NCI-H2107 (cell line): ENCODE measurements at places on chromosomes 6 and 20.

GRCh38 chr6:75094614-75095200 lies 111.1 kb downstream of the COL12A1 start:
- no peak for DNase-seq

GRCh38 chr6:3746119-3746691 lies 5.3 kb downstream of the PXDC1 start:
- no peak for DNase-seq

DNA sequence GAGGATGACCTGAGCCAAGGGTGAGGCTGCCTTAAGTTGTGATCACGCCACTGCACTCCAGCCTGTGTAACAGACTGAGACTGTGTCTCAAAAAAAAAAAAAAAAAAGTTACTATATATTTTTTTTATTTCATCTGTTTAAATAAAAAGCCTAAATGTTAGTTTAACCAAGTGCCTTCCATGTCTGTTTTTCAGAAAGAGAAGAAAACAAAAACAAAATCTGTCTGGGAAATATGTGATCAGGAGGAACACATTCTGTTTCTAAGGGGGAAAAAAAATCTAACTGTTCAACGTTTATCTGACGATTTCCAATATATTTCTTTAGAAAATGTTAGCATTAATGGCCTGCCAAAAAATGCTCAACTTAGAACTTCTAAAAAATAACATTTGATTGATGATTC lies 147.0 kb downstream of the IPCEF1 start:
- DNase-seq, result no peak

- no peak for DNase-seq
Observed at GRCh38 chr20:56953048-56953586, 313.3 kb downstream of the BMP7 start.

- DNase-seq, result no peak
Observed at GRCh38 chr6:28729501-28730402, 194.0 kb downstream of the TRIM27 start.

- DNase-seq, result peak; percentile 5
Observed at GRCh38 chr20:44642203-44643153, 9.0 kb downstream of the ADA start.

DNA sequence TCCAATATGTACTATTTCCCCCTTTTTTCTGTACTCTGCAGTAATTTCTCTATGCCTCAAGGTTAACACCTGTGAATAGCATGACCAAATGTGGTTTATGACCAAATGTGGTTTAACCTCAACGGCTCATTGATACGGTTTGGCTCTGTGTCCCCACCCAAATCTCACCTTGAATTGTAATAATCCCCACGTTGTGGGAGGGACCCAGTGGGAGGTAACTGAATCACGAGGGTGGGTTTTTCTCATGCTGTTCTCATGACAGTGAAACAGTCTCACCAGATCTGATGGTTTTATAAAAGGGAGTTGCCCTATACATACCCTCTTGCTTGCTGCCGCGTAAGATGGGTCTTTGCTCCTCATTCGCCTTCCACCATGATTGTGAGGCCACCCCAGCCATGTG lies 18.7 kb downstream of the DEK start:
- no peak for DNase-seq

GRCh38 chr6:15911753-15912504 lies 217.0 kb upstream of the MYLIP start:
- no peak for DNase-seq

DNA sequence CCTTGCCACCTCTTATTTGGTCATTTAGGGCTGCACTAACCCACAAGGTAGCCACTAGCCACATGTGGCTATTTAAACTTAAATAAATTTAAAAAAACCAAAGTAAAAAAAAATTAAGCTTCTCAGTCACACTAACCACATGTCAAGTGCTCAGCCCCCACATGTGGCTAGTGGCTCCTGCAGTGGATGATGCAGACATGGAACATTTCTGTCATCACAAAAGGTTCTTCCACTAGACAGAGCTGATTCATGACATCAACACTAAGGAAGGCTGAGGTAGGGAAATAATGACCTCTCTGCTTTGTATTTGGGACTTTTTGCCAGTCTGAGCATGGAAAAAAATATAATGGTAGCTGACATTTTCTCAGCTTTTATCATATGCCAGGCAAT lies 173.0 kb upstream of the FERMT1 start:
- DNase-seq, result no peak

GRCh38 chr20:20744170-20744725 lies 31.8 kb upstream of the RALGAPA2 start:
- DNase-seq, result no peak

- no peak for DNase-seq
Observed at GRCh38 chr6:93621442-93621841, 202.1 kb upstream of the EPHA7 start.

- no peak for DNase-seq
Observed at GRCh38 chr6:18160911-18161310, 5.7 kb downstream of the KDM1B start.

- no peak for DNase-seq
Observed at GRCh38 chr6:10451828-10452509, 37.1 kb upstream of the TFAP2A start.

- no peak for DNase-seq
Observed at GRCh38 chr20:1674990-1675780, 17.6 kb upstream of the SIRPG start.

DNA sequence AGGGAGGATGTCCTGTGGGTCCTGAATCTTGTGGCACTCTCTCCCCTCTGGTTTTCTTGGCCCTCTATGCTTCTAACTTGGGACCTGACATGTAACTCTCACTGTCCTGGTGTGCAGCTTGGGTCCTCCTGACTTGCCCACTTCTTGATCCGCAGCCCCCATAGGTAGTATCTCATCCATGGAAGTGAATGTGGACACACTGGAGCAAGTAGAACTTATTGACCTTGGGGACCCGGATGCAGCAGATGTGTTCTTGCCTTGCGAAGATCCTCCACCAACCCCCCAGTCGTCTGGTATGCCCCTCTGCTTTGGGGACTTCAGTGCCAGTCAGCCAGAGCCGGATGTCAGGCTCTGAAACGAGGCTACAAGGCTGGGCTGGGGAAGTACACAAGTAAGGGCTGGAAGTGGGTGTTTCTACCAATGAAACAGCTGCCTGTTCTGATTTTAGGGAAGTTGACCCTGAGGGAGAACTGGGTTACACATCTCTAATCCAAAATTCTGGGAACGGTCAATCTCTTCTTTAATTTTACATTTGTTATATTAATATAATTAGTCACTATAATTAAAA lies 641 bp downstream of the DBNDD2 start:
- DNase-seq, result no peak

- DNase-seq, result peak; percentile 53
Observed at GRCh38 chr20:31573555-31574321, 31.4 kb upstream of the ID1 start.

- no peak for DNase-seq
Observed at GRCh38 chr20:25408170-25408547, 686 bp downstream of the GINS1 start.

- DNase-seq, result no peak
Observed at GRCh38 chr20:4666001-4666479, 55.7 kb upstream of the PRND start.

DNA sequence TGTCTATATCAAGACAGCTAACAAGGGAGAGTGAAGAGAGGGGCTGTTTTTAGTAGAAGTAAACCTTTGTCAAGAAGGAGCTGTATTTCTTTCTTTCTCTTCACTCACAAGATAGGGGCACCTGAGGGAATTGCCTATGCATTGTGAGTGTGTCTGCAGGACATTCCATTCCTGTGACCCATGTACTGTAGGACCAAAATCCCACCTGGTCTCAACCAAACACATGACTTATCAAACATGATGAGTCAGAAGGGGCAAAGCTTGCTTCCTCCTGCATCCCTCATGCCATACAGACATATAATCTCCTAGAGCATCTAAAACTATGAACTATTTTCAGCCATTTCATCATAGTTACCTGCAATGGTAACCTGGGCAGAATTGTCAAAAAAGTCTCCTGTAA lies 21.8 kb downstream of the PKHD1 start:
- DNase-seq, result no peak

- DNase-seq, result no peak
Observed at GRCh38 chr20:2794866-2795447, 5.5 kb downstream of the CPXM1 start.

DNA sequence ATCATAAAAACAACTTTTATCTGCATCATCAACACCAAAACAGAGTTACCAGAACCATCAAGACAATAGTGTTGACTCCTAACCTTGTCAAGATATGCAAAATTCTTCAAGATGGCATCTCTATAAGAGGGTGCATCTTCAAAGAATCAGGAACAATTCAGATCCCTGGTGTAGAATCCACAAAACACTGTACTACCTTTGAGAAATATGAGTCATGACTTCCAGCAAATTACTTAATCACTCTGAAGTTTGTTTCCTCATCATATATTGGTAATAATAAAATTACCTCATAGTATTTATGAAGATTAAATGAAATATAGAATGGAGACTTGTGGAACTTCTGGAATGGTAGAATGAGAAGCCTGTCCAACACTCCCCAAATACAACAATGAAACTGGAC lies 221.3 kb upstream of the SUPT3H start:
- DNase-seq, result no peak

GRCh38 chr6:6438286-6438685 lies 117.8 kb upstream of the F13A1 start:
- DNase-seq, result no peak

GRCh38 chr6:28488916-28489365 lies 26.7 kb downstream of the GPX6 start:
- no peak for DNase-seq

GRCh38 chr6:3193102-3193849 lies 34.2 kb downstream of the TUBB2B start:
- DNase-seq, result no peak

DNA sequence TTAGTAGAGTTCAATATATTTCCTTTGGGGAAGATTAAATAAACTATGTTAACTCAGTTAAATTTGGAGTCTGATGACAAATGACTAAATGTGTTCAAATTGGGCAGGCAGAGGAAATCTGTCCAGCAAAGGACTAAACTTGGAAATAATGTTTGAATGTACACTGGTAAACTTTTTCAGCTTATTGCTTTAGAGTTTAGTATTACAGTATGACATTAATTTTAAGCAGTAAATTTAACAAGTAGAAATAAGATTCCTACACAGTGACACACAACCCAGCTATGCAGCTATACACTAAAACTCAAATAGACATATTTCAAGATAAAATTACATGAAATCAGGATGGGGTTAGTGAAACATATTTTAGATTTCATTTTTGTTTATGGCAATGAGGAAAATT lies 42.6 kb upstream of the HDGFL1 start:
- no peak for DNase-seq

GRCh38 chr6:170211404-170212025 lies 79.4 kb downstream of the DLL1 start:
- no peak for DNase-seq

GRCh38 chr6:143579703-143580102 lies 68.2 kb upstream of the FUCA2 start:
- no peak for DNase-seq

DNA sequence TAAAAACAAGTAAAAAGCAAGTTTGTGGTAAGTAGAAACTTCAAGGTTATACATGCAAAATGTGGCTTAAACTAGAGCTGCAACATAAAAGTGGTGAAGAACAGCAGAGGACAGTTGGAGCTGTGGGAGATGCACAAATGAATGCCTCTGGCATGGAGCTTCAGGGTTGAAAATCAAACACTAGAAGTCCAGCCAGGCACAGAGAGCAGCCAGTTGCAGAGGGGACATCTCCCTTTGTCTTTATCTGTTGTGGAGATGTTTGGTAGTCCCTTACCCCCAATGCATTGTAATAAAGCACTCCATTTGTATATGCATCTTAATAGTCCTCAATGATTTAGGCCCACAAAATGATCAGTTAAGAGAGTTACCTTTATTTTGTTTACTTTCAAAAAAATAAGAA lies 73.1 kb upstream of the C20orf144 start:
- no peak for DNase-seq

DNA sequence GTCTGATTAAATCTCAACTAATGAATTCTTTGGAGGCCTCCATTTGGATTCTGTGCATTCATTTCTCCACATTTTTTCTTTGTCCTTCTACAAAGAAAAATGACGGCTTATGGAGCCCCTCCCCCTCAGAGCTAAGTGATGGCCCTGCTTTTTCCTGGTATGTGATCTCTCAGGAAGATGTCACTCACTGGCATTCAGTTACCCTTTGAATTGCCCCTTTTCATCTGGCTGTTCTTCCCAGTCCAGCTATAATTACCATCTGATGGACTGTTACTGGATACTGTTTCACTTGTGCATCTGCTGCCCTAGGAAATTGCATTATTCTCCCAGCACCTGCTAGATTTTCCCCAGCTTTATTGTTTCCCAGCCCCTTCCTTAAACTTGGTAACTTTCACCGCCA lies 151.9 kb downstream of the CFAP61 start:
- peak; percentile 54 for DNase-seq

- DNase-seq, result no peak
Observed at GRCh38 chr6:45375449-45375848, 2.3 kb downstream of the SUPT3H start.

DNA sequence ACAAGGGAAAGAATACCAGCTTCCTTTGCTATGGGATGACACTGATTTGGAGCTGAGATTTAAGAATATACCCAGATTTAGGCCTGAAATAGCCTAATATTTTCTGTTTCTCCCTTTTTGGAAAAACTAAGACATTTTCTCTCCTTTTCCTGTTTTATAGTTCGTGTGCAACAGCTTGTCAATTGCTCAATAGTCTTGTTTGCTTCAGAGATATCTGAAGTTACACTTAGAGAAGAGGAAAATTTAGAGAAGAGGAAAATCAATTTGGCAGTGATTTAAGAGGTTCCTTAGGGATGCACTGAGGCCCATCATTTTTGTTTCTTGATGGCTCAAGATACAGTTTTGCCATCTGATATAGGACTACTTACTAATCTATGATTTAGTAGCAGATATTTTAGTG lies 398.6 kb downstream of the RFPL4B start:
- DNase-seq, result no peak

DNA sequence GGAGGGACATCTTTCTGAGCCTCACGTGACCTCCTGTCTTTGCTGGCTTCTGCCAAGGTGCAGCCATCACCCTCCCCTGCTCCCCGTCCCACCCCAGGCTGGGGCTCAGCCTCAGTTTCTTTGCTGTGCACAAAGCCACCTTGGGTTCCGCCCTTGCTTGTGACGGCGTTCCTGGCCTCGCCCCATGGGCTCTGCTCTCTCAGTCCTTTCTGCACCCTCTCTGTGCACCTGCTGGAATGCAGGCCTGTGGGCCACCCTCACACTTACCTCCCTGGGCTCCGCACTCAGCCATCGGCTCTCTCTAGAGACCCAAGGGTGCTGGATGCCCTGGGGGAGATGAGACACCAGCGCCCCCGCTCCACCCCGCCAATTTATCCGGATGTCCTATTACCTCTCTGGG lies 28.3 kb downstream of the BANF2 start:
- DNase-seq, result no peak

GRCh38 chr20:44282192-44282591 lies 28.8 kb downstream of the FITM2 start:
- DNase-seq, result no peak
